NCI-H2171 (cell line): ENCODE measurements at places on chromosomes 13 and 19.
A peak's percentile ranks its signal among the peaks of the same experiment; 100 is the strongest.

GRCh38 chr19:50982186-50982585 lies 1.5 kb downstream of the KLK7 start:
- no peak for DNase-seq

DNA sequence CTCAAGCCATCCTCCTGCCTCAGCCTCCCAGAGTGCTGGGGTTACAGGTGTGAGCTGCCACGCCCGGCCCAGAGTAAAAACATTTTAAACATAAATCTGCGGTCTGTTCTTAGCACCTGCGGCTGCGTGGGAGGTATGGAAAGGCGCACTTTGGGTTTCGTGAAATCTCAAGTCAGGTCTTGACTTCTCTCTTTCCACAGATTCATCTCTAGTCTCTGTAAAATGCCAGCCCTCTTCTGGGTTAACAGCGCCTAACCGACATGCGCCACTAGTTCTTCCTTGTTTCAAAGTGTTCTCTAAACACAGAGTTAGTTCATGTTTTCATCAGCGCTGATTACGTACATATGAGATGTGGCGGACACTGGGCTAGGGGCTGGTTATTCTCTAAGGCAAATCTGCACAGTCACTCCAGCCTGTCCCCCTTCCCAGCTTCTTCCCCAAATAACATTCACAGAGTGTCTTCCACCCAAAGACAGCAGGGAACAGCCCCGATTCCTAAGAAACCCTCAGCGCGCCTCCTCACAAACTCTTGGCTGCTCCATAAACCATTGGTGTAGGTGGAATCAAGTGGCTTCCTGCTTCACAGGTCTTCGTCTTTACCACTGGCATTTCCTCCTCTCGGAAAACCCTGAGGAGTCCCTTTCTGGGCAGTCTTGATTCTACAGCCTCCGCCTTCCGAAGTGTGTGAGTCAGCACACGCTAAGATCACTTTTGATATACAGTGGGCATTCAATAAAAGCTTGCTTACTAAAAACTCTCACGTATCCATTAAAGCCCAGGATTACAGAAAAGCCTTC lies 1.4 kb downstream of the PARP4 start:
- no peak for DNase-seq

GRCh38 chr19:7159105-7159933 lies 89.8 kb downstream of the ZNF557 start:
- no peak for DNase-seq

DNA sequence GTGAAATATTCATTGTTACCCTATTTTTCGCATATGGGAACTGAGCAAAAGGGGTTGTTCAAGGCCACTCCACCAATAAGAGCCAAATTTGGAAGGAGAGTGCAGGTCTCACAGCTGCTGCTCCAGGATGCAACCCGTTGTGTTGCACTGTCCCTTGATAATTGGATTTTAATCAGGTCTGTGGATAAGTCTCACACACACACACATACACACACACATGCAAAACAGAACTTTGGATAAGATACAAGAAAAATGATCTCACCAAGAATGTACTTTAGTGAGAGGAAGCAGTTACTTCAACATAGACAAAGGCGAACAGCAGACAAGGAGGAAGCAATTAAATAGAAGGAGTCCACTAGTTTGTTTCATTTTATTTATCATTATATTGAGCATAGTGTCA lies 127.3 kb upstream of the EDNRB start:
- DNase-seq: no peak

GRCh38 chr19:55467236-55468053 lies 2.9 kb upstream of the C19orf85 start:
- DNase-seq: no peak

DNA sequence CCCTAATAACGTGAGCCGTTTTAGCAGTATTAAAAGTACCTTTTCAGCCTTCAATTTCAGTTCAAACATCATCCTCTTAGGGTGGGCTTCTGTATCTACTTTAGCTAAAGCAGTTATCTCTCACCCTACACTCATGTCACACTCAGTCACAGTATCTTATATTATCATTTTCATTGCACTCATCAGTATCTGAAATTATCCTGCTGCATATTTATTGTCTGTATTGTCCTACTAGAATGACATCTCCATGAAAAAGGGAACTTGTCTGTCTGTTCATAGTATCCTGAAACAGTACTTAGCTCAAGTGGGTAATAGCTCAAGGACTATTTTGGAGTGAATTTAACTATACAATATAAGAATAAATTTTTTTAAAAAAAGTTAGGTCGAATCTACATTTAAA lies 19.9 kb upstream of the RFC3 start:
- DNase-seq: no peak

- no peak for DNase-seq
These were observed 119.1 kb upstream of the SOX1 start for GRCh38 chr13:111947876-111948275.

DNA sequence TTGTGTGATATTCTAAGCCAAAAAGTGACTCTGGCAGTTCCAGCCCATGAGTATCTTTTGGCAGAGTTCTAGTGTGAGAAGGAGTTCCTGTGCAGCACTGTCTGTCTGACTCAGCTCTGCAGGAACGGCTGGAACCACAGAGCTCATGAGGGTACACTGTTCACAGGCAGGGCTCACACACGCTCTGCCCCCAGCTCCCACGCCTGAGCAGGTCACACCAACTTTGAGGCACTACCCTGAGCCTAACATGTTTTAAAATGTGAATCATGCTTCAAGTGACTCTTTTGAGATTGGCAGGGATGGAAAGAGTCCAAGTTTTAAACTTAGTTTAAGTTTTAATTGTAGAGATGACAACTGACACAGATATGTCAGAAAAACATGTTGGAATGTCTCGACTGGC lies 1203.3 kb downstream of the UQCRFS1 start:
- DNase-seq: no peak

- no peak for DNase-seq
These were observed 63.0 kb downstream of the LRCH1 start for GRCh38 chr13:46615888-46616531.

DNA sequence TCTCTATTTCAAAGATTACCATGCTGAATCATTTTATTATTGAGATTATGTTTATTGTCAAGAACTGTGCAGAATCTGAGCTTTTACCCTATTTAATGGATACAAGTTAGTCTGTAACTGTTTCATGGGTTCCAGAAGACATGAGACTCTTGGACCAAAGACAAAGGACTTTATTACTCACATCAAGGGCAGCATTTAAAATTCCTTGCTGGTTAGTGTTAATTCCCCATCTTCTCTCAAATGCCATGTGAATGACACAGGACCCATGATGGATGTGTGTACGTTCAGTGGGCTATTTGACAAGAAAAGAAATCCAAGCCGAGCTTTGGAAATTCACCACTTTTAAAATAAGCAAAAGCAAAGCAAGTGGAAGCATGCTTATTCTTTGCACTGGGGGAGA lies 139.9 kb downstream of the PCDH20 start:
- DNase-seq: no peak

DNA sequence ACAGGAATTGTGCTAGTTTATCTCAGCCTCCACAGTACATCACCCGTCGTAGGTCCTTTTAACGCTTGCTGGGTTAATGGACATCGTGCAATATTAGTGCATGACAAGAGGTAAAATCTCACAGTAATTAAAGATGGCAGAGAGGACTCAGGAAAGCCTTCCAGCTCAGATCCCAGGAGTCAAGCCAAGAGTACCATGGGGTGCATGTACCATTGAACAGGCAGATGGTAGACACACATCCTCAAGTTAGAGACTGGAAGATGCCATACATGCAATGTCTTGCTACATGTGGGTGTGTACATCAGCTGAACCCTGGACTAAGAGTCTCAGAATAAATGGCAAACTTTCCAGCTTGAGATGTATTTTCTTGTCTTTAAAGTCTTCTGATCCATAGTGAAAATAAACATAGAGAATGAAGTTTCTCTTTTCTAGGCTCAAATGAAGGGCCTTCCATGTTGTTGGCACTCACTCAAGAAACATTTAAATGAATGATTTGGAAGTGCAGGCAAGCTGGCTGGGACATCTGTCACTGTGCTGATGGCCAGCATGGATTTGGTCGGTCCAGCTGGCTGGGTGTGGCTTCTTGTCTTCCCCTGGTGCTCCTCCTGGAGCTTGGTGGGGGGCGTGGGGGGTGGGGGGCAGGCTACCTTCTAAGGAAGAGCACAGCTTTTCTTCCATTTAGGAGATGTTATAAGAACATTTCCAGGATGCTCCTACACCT lies 290.9 kb upstream of the MAB21L1 start:
- DNase-seq: peak; percentile 66

DNA sequence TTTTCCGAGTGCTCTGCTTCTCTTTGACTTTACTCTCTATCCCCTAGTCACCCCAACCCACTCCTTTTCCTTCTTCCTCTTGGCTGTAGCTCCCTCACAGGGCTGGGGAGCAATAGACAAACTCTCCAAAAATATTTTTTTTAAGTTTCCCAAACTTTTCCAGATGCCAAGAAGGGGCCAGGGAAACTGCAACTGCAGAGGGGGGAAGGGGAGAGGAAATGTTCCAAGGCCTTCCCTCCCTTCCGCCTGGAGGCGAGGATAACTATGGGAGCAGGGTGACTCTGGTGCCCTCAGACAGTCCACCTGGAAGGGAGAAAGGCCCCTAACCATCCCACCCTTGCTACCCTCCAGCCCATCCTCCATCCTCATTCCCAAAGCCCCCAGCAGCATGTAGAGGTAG lies 49.4 kb downstream of the LYL1 start:
- no peak for DNase-seq

DNA sequence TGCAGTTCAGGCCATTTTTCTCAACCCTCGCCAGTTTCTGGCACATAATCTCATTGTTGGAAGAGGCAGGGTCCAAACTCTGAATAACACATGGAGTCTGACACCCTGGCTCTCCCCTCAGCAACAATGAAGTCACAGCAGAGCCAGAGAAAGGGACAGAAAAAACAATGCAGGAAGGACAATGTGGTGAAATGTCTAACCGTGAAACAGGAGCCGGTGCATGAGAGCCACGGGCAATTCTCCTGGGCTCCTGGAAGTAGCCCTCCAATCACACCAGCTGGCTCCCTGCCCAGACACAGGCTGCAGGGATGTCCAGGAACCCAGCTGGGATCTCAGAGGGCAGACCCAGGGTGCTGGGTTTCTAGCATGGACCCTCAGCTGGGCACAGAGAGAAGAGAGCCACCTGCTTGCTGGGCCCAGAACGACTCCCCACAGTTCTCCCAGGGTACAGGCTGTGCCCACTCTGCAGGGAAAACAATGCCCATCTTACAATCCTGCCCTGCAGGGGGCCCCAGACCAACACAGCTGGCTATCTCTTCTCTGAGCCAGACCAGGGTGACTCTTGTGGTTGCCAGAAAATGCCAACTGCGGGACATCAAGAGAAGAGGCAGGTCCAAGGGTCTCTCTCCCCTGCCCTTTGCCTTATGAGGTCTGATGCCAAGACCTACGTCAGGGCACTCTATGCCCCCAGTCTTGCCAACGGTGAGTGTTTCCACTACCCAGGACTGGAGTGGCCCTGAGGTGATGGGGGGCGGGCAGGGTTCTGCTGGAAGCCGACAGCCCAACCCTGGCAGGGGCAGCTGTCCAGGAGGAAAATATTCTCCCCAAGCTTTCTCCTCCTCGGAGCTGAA lies 64.5 kb downstream of the CEBPG start:
- DNase-seq: no peak

DNA sequence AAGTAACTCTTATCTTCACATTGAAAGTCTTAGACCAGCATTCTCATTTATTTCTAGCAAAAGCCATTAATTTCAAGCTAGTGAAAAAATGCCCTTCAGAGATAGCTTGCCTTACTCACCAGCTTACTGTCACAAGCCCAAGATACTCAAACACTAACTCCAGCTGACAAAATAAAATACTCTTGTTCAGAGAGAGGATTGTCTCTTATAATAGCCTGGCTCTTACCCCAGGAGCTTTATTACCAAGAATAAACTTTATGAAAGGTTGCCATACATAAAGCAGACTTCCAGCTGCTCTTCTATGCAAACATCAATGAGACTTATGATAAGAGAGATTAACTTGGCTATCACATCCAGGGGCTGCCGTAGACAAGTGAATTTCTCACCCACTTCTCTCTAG lies 53.6 kb downstream of the XPO4 start:
- DNase-seq: no peak

GRCh38 chr19:30480097-30480496 lies 107.9 kb downstream of the ZNF536 start:
- DNase-seq: no peak

DNA sequence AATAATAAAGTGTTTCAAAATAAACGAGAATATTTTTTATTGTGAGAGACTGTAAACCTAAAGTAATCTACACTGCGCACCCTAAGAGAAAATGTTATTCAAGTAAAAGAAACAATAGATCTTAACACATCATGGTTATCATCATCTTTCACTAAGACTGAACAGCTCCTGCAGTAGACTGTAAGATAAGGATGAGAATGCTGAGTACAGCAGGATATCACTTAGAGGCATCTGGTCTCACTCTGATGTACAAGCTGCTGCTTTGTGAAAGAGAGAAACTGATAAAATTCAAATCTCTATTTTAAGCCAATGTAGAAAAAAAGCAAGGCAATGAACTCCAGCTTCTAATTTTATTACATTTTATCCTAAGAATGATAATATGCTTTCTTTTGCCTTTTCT lies 261.7 kb upstream of the HTR2A start:
- DNase-seq: no peak

DNA sequence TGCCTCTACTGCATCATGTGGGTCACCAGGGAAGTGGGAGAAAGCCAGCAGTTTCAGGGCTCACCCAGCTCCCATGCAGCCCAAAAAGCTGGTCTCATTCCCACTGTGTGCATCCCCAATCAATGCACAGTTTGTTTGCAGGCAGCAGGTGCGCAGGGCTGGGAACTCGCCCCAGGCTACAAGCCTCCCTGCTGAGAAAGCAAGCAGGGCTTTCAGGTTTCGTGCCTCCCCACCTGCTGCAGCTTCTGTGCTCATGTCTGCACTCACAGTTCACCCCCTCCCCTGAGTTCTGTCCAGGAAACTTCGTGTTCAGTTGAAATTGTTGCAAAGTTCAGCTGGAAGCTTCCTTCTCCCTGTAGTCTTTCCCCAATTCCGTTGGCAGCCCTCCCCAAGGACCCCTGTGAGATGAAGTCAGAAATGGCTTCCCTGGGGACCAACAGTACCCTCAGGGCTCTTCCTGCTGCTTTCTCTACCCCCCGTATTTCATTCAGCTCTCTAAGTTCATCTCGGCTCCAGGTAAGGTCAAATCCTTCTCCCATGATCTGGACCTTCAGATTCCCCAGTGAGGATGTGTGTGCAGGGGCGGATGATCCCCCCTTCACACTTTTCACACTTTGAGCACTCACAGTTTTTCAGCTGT lies 10.3 kb upstream of the KLK3 start:
- peak; percentile 75 for DNase-seq

GRCh38 chr13:88704600-88705275 lies 1033.6 kb downstream of the SLITRK5 start:
- no peak for DNase-seq

DNA sequence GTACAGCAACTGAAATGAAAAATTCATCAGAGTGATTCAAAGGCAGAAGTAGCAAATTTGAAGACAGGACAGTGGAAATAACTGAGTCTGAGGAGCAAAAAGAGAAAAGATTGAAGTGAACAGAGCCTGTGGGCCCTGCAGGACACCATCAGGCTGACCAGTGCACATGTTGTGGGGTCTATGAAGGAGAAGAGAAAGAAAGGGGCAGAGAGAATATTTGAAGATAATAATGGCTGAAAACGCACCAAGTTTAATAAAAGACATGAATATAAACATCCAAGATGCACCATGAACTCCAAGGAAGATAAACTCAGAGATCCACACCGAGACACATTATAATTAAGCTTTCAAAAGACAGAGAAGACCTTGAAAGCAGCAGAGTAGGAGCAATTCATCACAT lies 15.4 kb downstream of the ATP4B start:
- DNase-seq: no peak

GRCh38 chr13:99374994-99375737 lies 68.0 kb upstream of the GPR183 start:
- DNase-seq: no peak

GRCh38 chr19:53177986-53178385 lies 15.2 kb downstream of the ZNF665 start:
- no peak for DNase-seq
